ENCODE measurements at places on chromosomes 4 and X. TPM values are rescaled to one million over a fixed set of nuclear protein-coding genes. Genes with fewer than 3 reads are reported as not detected.

DNA sequence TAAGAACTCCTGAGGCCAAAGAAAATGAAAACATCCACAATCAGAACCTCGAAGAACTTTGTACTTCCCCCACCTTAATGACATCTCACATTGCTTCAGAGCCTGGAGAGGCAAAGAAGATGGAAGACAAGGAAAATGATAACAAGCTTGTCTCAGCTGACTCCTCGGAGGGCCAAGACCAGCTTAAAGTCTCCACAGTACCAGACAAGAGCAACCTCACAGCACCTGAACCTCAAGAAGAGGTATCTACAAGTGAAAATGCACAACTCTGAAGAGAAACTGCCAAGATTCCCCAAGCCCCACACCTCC is 97.5 kb downstream of the HNRNPD start:
- no peak for DNase-seq

GRCh38 chrX:45952030-45952429 is 593.2 kb downstream of the ZNF674 start:
- no peak for DNase-seq

GRCh38 chrX:14946606-14947155 is 73.5 kb downstream of the MOSPD2 start:
- no peak for DNase-seq

DNA sequence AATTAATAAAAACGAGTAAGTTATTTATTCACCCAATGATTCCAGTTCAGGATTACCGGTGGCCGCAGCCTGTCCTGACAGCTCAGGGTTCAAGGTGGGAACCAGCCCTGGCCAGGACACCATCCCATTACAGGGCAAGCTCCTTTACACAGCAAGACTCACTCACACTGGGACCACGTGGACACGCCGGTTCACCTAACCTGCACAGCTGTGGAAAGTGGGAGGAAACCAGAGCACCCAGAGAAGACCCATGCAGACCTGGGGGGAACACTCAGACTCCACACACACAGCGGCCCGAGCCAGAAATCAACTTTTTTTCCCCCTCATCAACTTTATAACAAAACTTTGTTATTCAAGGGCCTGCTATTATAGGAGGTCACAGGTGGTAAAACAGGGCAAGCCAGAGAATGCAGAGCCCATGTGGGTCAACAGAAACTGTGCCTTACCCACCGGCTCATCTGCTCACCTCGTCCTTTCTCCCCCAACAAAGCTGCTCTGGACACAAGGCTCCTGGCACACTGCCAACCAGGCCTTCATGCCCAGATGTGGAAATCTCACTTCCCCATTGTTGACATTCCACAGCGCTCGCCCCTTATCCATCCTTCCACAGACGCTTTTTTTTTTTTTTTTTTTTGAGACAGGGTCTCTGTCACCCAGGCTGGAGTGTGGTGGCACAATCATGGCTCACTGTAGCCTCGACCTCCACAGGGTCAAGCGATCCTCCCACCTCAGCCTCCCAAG is 8.0 kb upstream of the ODAPH start:
- DNase-seq, result peak; percentile 28

GRCh38 chrX:323721-324628 is 5.4 kb upstream of the GTPBP6 start:
- DNase-seq, result peak; percentile 52

Gene GABRG1
- total RNA-seq, result 0.31 TPM

- DNase-seq, result no peak
Measured at GRCh38 chr4:27000820-27001219, 140.2 kb downstream of the STIM2 start.

Gene WDR1
- total RNA-seq, result 168 TPM

DNA sequence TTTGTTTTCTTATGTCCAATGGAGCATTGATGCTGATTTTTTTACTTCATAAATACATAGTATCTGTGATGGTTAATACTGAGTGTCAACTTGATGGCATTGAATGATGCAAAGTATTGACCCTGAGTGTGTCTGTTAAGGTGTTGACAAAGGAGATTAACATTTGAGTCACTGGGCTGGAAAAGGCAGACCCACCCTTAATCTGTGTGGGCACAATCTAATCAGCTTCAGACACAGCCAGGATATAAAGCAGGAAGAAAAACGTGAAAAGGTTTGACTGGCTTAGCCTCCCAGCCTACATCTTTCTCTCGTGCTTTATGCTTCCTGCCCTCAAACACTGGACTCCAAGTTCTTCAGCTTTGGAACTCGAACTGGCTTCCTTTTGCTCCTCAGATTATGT is 230.6 kb upstream of the SPRY1 start:
- DNase-seq, result no peak

DNA sequence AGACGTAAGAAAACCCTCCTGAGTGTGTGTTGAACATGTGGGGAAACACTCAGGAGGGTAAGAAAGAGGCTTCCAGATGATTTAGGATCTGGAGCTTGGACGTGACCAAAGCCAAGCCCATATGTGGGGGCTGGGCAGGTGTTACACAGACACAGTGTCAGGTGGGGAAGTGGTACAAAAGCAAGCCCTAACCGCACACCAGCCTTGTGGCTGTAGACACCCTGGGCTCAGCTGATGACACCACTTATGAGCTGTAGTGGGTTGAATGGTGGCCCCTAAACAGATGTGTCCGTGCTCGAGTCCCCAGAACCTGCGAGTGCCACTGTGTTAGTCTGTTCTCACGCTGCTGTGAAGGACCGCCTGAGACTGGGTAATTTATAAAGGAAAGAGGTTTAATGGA is 25.0 kb upstream of the NSG1 start:
- DNase-seq, result no peak

- no peak for DNase-seq
Measured at GRCh38 chrX:101410461-101410860, 2.4 kb downstream of the HNRNPH2 start.

GRCh38 chrX:136572030-136572429 is 40.0 kb downstream of the VGLL1 start:
- DNase-seq, result no peak

Gene GPM6B
- total RNA-seq, result 10.2 TPM

DNA sequence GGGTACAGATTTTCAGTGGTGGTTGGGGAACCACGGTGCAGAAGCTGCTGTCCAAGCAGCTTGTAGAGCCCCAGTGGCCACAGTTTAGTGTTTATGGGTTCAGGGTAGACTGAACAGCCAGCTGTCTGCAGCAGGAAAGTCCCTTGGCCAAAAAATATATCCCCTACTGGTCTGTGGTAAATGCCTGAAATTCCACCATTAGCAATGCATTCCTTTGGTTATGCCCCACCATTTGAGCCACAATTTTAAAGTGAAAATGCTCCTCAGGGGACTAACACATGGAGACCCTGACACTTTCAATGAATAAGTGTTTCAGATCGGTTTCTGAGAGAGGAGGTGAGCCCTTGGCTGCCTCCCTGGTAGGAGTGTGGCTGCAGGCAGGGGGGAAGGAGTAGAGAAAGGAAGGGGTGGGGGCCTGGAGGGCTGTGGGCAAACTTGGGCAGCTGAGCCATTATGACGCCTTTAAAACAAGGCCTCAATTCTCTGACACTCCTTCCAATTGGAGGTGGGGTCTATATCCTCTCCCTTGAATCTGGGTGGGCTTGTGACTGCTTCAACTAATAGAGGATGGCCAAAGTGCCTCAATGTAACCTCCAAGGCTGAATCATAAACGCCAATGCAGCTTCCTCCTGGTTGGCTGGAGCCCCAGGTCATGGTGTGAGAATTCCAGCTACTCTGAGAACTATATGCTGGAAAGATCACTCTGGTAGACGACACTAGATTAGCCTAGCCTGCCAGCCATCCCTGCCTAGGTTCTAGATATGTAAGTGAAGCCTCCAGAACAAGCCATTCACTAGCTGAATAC is 75.8 kb upstream of the ATP6AP2 start:
- DNase-seq, result no peak

GRCh38 chr4:65089666-65090065 is 580.6 kb downstream of the EPHA5 start:
- no peak for DNase-seq

DNA sequence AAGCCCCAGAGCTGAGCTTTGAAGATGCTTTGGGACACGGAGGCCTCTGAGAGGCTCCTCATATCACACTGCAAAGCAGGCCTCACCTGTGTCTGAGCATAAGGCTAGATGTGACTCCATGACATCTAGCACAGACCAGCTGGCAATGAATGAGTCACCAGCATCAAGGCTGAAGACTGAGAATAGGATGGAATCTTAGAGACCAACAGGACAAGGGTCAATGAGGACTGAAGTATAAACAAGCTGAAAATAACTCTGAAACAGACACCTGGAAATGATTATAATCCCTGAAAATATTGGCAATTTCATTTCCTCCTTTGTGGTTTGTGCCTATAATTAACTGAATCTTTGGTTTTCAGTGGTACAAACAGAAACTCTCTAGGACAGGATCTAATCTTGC is 87.1 kb upstream of the PRPS1 start:
- no peak for DNase-seq

- peak; percentile 80 for DNase-seq
Measured at GRCh38 chrX:100685284-100685996, 41.4 kb downstream of the SRPX2 start.

Gene SLC38A5
- total RNA-seq, result 2.5 TPM

DNA sequence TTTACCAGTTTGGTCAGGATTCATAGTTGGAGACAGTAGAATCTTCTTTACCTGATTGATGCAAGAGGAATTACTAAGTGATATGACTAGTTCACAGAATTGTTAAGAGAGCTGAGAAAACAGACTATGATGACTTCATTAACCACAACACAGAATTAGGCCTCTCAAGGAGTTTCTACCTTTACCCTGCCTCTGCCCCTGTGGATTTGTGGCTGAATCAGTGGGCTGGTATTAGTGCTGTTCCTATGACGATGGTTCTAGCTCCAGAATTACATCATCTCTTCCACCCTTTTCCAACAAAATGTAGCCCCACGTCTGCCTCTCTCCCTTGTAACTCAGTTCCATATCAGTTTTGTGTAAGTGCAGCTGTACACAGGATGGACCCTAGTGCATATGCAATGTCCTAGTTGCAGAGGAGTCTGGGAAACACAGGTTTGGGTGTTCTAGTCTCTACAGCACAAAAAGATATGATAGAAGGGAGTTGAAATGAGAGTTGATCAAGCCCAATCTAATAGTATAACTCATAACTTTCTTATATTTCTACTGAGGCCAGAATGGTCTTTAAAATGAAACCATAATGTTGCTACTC is 99.3 kb downstream of the ANXA5 start:
- DNase-seq, result no peak

Gene CNOT6L
- 21.0 TPM for total RNA-seq

DNA sequence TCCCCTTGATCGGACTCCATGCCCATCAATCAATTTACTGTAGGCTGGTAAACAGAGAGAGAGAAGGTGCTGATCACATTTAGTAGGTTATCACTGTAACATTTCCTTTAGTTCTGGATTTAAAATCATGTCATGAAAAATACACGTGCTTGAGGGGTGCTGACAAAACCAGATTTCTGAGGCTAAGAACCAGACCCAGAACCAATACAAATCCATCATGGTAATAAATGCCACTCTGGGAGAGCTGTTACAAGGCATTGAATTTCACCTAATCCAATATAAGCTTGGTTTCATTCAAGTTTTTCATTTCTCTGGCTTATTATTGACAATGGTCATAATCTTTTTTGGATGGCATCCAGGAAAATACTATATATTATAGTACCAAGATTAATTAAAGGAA is 54.5 kb downstream of the FBXO8 start:
- no peak for DNase-seq

Gene MYOZ2
- total RNA-seq, result 2.8 TPM

DNA sequence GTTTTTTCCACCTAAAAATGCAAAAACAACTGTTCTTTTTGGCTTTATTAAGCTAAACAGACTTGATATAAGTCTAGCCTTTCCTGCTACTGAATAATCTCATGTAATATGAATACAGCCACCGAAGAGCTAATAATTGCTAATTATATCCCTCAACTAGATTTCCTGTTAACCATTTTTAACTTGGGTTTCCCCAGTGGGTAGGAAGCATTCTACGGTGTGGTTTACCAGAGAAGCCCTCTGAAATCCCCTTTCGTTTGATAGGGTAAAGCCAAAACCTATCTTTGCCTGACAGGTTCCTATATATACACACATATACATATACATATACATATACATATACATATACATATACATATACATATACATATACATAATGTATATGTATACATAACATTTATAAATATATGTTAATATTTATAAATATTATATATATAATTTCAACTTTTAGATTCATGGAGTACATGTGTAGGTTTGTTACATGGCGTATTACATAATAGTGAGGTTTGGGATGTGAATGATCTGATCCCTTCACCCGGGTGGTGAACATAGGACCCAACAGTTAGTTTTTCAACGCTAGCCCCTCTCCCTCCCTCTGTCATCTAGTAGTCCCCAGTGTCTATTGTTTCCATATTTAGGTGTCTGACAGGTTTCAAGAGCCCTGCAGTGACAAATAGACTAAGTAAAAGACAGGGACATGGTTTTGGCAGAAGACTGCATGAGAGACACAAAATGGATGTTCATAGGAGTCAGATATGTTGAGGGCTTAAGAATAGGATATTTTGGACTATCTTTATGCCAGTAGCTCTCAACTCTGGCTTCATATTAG is 62.4 kb downstream of the ATXN3L start:
- DNase-seq, result no peak

DNA sequence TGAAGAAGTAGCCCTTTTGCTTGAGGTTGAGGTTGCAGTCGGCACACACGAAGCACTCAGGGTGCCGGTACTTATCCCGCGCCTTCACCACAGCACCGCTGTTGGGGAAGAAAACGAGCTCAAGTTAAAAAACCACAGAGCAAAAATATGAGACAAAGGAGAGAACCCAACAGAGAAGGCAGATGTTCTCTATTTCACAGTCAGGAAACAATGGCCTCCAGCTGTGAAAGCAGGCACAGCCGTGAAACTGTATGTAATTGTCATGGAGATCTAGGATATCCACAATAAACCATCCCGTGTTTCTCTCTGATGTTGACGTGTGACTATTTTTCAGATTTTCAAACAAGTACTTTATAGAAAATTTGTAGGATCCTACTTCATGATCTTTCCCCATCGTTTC is 30.9 kb upstream of the CCDC110 start:
- DNase-seq, result no peak

DNA sequence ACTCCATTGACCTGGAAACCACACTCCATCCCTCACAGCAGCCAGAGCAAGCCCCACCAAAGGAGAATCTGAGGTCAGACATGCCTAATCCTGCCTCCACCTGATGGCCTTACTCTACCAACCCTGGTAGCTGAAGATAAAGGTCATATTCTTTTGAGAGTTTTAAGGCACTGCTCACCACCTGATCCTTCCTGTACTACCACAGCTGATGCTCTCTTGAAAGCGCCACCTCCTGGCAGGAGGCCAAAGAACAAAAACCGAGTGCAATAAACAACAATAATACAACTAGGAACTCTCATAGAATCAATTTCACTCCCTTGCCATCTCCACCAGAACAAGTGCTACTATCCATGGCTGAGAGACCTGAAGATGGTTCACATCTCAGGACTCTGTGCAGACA is 301.6 kb downstream of the NAF1 start:
- DNase-seq, result no peak

- no peak for DNase-seq
Measured at GRCh38 chr4:169410839-169411770, 140.3 kb upstream of the SH3RF1 start.

DNA sequence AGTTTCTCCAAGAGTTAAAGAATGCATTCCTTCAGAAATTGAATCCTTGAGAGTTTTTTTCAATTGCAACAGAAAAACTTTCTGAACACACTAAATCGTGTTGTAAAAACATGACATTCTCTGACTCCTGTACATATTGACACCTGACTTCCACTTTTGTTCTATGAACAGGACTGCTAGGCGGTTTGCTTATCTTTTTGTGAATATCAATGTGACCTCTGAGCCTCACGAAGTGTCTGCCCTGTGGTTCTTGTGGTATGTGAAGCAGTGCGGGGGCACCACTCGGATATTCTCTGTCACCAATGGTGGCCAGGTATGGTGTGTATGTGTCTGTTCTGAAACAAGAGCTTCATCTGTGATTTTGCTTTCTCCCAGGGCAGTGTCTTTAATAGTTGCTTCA is 71.9 kb downstream of the MAOA start:
- no peak for DNase-seq

All from testis (tissue), 5 donors.